ENCODE measurements at places on chromosomes 16 and 17. TPM values are rescaled to one million over a fixed set of nuclear protein-coding genes. Genes with fewer than 3 reads are reported as not detected.

MT2A gene
- 3.0 TPM for total RNA-seq

JPH3 gene
- 0.10 TPM for total RNA-seq

KRTAP4-4 gene
- total RNA-seq: not detected

MT1H gene
- total RNA-seq: not detected

TMEM100 gene
- total RNA-seq: 21.5 TPM

FGF11 gene
- 5.4 TPM for total RNA-seq

KRT27 gene
- total RNA-seq: not detected

NHERF1 gene
- 50.5 TPM for total RNA-seq

CDRT4 gene
- not detected for total RNA-seq

CMTM4 gene
- total RNA-seq: 27.7 TPM

PPL gene
- 105 TPM for total RNA-seq

ERN2 gene
- not detected for total RNA-seq

CACNG3 gene
- total RNA-seq: not detected

KRT23 gene
- 26.3 TPM for total RNA-seq

ZDHHC1 gene
- 14.2 TPM for total RNA-seq

PRAC2 gene
- total RNA-seq: not detected

CARD14 gene
- 14.9 TPM for total RNA-seq

NGFR gene
- total RNA-seq: 59.2 TPM

PTX4 gene
- 1.5 TPM for total RNA-seq

MAP2K6 gene
- total RNA-seq: 20.1 TPM

PIRT gene
- total RNA-seq: 0.82 TPM

APOH gene
- not detected for total RNA-seq

SLC52A1 gene
- total RNA-seq: not detected

NME1 gene
- 30.7 TPM for total RNA-seq

AP2B1 gene
- total RNA-seq: 77.1 TPM

All from tongue (tissue), 3 donors.